CD4-positive, alpha-beta T cell treated with Interleukin-6 at 100 ng/mL for 8 hours (primary cell): ENCODE measurements at places on chromosomes 1 and 21.

DNA sequence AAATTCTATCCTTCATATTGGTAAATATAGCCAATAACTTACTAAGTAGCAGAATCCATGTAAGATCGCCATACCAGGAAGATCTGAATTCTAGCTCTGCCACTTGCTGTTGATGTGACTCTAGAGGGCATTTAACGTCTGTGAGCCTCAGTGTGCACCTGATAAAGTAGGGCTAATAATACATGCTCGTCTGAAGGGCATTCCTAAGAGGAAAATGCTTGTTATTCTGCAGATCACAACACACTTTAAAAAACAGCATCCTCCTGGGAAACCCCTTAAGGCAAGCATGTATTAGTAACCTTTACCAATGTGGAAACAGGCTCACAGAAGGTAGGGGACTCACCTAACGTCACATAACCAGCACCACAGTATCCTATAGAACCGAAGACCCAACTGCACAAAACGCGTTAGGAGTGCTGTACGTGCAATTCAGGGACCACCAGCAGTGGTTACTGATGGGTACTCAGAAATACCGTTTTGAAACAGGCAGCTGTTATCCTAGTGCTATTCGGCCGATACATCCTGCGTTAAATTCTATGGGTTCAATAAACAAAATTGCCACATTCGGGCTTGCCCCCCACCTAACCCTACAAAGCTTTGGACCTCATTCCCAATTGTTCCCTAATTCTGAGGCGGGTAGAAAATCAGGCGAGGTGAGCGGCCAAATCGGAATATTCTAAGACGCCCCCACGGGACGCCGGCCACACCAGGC lies 758 bp downstream of the DEPDC1 start:
- DNase-seq, result no peak

GRCh38 chr21:26794597-26795411 lies 50.4 kb downstream of the ADAMTS1 start:
- no peak for DNase-seq

DNA sequence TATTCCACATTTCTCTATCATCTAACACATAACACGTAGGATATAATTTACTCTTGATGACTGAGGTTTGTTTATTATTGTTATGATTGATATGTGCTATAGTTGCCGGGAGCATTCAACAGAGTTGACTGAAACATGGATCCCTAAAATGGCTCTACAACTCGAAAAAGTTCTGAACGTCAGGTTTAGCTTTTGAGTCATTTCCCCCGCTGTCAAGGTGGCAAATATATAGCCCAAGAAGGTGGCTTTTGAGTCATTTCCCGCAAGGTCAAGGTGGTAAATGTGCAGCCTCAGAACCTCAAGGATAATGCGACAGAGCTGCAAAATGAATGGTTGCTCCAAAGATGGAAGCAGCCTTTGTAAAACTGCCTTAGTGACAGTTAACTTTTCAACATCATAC lies 104.0 kb downstream of the NIBAN1 start:
- peak; percentile 33 for DNase-seq

DNA sequence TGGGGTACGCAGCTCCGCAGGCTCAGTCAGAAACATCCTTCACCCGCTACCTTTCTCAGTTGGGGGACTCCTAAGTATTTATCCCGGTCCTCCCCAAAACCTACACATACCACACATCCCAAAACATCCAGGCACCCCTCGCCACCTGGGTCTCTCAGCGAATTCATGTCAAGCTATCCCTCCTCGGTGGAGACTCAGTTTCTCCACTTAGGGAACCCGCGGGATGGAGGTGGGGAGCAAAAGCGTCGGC lies 1.3 kb upstream of the ZBTB7B start:
- no peak for DNase-seq
